ENCODE measurements at places on chromosomes 11 and 22.

DNA sequence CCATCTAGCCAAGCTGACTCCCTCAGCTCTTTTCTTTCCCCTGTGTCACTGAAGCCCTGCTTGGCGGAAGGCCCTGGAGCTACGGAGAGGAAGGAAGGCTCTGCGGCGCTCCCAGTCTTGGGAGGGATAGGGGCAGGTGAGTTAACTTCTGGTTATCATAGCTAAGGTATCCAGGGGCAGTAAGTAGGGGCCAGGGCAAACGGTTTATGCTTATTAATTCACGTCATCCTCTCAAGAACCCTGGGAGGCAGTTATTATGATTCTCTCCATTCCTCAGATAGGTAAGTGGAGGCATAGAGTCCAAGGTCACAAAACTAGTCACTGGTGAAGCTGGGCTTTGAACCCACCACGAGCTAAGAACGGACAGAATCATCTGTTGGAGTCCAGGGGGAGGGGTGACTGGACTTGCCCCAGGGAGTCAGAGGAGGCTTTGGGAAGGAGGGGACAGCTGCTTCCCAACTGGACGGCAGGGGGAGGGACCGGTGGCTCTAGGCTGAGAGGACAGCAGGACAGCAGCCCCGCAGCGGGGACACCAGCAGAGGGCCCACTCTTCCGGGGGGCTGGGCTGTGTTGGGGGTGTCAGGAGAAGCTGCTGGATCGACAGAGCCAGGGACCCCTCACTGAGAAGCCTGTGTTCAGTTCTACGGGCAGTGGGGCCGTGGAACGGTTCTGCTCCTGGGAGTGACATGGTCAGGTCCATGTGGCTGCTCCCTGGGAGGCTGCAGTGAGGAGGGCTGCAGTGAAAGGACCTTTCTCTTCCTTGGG lies 3.5 kb downstream of the BAIAP2L2 start:
- DNase-seq = no peak

DNA sequence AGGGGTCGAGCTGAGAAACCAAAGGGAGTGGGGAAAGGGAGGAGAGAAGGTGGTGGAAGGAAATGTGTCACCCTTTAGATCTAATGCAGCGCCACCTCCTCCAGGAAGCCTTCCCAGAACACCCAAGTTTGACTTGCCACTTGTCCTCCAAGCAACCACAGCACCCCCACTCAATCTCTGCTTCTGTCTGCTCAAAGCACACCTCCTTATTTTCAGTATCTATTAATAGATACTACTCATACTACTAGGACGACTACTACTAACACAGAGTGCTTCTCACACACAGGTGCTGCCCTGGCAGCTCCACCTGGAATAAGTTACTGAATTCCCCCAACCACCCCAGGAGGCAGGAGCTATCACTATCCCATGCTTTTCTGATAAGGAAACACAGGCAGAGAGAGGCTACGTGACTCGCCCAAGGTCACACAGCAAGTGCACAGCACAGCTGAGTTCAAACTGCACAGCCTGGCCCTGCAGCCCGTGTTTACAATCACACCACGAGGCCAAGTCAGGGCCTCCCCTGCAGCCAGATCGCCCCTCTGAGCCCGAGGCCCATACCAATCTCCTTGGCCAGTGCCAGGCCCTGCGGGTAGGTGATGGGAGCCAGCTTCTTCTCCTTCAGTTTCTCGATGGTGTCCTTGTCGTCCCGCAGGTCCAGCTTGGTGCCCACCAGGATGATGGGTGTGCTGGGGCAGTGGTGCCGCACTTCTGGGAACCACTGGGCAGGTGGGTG lies 13.2 kb downstream of the RAC2 start:
- no peak for DNase-seq

DNA sequence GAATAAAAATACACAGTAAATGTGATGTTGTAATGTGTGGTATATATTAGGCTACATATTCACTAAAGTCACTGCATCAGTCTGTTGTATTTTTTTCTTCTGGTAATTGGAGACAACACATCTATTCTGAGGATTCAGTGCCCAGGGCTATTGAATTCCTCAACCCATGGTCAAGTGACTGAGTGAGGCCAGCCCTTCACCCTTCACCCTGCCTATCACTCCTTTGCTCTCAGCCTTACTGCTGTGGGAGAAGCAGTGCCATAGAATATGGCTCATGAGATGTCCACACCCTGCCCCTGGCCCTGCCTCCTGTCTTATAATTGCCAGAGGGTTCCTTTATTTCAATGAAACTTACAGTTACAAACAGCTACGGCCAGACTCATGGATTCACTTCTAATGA lies 295.6 kb downstream of the NTM start:
- no peak for DNase-seq

- no peak for DNase-seq
Observed at GRCh38 chr11:66335531-66336233, 552 bp downstream of the RIN1 start.

DNA sequence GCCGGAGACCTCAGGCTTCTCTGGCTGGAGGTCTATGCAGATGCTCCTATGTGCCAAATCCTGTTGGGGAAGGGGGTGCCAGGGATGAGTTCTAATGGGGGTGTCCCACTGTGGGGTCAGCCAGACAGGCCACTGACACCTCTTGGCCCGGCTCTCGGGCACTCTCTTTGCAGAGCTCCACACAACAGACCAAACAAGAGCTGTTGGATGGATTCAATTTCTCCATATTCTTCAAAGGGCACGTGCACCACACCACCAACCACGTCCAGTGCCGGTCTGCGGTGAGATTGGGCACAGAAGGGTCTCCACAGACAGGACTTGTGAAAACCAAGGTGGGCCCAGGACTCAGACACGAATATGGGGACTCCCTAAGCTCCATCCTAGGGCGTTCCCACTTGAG lies 2.2 kb upstream of the RGL4 start:
- no peak for DNase-seq

DNA sequence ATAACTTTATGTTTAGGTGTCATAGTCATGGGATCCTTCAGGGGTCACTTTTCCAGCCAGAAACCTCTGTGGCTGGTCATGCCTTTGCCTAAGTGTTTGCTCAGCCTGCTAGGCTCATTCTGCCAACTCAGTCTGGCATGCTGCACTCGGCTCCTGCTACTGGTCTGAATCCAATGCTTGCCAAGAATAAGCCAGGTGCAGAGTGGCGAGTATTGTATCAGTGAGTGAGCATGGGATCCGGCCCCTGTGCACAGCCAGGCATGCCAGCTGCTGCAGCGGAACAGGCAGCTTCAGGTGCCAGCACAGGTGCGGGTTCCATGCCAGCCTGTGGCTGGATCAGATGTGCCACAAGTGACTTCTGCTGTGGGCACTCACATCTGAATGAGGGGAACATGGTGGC lies 1269.3 kb upstream of the CNTN5 start:
- DNase-seq = no peak

GRCh38 chr11:121928597-121929580 lies 187.1 kb downstream of the BLID start:
- DNase-seq = peak; percentile 22

- peak; percentile 29 for DNase-seq
Observed at GRCh38 chr22:30279046-30279788, 10.1 kb downstream of the CASTOR1 start.

GRCh38 chr11:134224710-134225664 lies 516 bp downstream of the VPS26B start:
- peak; percentile 87 for DNase-seq

All from A673 (cell line).